ENCODE measurements at places on chromosomes 5 and 9.

- DNase-seq, result no peak
Observed at GRCh38 chr5:97037819-97038218, 101.9 kb downstream of the LNPEP start.

DNA sequence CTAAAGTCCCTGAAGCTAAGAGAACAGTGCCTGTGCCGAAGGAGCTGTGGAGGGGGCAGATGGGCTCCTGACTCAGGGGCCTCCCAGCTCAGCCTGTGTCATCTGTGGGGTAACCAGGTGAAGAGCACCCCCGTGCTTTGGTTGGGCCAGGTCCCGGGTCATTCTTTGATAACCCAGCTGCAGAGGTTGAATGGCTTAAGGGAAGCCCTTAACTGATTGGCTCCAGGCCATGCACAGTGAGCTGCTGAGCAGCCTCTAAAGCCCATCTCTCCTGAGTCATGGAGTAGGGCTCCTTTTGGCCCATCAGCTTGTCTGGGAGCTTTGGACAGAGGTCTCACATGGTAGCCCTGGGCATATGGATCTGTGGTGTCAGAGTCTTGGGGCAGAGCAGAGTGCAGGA lies 28.7 kb downstream of the COL27A1 start:
- peak; percentile 60 for DNase-seq

GRCh38 chr9:124271660-124272059 lies 13.9 kb downstream of the NEK6 start:
- DNase-seq, result no peak

DNA sequence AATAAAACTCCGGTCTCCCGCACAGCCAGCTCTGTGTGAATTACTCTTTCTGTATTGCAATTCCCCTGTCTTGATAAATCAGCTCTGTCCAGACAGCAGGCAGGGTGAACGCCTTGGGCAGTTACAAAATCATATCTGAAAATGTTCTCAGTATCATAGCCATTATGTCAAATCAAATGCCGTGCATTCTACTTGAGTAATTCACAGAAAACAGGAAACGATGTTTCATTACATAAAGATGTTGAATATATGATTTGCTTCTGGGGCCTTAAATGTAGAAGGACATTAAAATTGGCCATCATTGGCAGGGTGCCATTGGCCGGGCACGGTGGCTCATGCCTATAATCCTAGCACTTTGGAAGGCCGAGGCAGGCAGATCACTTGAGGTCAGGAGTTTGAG lies 8.5 kb downstream of the POLR3G start:
- no peak for DNase-seq

DNA sequence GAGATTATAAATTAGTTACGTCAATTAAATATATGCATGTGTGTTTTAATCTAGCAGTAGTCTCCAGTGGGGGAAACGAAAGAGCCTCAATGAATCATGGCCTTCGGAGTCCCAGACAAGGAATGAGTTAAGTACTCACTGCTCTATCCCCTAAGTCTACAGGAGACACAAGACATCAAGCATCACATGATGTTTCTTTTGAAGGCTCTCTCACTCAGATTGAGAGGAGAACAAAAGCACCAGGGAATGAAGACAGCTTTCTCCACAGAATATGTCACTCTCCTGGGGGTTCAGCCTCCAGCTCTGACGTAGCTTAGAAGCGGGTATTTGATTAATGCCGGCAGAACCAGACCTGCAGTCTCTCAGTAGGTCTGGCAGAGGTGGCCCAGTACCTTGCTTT lies 381.4 kb downstream of the ACTL7B start:
- DNase-seq, result peak; percentile 50

GRCh38 chr5:93425096-93425495 lies 155.9 kb downstream of the NR2F1-AS1 start:
- DNase-seq, result peak; percentile 27

GRCh38 chr9:21560281-21560745 lies 78.2 kb upstream of the IFNE start:
- no peak for DNase-seq

DNA sequence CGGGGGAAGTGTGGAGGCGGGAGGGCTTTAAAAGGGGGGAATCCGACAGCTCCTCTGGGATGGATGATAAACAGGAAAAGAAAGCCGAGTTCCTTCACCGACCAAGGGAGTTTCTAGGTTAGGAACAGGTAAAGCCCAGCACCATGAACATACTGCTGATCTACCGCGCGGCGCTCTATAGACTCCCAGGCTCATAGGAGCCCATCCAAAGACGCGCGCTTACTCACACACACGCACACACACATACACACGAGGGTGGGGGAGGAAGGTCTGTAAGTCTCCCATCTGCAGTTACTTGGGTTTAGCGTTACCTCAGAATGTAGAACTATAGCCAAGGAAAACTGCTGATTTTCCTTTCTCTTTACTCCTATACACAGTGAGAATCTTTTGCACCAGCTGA lies 2.6 kb upstream of the GABRB2 start:
- peak; percentile 10 for DNase-seq

GRCh38 chr9:92634712-92635605 lies 35.0 kb downstream of the IPPK start:
- DNase-seq, result peak; percentile 41

GRCh38 chr9:17171309-17172094 lies 36.7 kb downstream of the CNTLN start:
- DNase-seq, result no peak

DNA sequence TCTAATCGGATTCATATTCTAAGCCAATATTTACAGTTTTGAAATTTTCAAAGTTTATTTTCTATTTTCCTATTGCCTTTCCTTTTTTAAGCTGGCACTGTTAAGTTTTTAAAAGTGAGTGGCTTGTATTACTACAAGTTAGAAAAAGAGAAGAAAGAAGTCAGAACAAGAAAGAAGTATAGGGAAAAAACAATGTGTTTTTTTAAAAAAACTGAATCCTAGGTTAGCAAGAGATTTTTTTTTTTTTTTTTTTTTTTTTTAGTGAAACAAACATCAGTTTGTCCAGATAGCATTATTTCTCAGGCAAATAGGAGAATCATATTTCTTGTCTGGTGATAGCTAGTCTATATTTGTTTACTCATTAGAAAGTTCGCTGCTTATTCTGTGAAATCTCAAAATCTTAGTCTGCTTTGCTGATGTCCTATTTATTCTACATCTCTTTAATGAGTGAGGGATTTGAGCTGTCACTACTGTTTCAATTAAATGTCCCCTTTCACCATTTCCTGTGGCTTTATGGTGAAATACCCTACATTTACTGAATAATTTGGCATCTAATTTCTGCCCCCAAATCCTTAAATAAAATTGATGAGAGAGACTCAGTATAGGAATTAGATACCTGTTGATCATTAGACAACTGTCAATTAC lies 19.1 kb upstream of the LMNB1 start:
- DNase-seq, result no peak

DNA sequence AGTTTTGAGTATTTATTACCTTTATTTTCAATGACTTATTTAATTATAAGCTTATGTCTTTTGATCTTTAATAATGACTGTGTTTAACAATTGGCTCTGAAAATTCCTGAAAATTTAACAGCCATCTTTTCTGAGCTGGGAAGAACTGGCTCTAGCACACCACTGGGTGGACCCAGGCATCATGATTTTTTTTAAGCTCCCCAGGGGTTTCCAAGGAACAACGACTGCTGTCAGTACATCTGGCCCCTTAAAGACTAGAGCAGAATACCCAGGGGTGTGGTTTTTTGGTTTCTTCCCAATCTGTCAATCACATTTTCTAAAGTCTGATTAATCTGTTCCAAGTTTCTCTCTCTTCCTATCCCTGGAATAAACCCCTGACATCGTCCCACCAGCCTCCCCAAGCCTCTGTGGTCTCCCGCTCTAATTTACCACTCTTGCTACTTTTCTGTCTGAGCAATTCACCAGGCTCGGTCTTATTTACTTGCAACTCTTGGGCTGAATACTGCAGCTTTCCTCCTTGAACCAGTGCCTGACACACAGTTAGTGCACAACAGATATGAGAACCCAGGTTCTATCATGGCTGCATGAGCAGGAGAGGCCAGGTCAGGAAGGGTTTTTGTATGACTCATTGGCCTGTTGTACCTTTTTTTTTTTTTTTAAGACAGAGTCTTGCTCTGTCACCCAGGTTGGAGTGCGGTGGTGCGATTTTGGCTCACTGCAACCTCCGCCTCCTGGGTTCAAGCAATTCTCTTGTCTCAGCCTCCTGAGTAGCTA lies 321.9 kb downstream of the ZSWIM6 start:
- no peak for DNase-seq

GRCh38 chr5:4206127-4206526 lies 610.5 kb downstream of the IRX1 start:
- DNase-seq, result no peak

DNA sequence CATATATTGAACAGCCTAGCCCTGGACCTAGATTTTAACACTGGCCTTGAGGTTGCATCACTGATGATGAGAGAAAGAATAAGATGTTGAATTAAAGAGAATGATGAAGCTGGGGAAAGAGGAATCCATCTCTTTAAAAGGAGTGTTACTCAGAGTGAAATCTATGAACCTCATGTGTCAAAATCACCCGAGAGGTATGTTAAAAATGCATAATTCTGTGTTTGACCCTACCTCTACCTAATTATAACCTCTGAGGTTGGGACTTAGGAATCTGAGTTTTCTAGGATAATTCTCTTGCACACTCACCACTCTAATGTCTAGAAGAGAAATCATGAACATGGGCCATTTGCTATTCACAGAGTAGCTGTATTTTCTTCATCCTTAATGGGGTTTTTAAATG lies 479.4 kb downstream of the ENC1 start:
- peak; percentile 36 for DNase-seq

DNA sequence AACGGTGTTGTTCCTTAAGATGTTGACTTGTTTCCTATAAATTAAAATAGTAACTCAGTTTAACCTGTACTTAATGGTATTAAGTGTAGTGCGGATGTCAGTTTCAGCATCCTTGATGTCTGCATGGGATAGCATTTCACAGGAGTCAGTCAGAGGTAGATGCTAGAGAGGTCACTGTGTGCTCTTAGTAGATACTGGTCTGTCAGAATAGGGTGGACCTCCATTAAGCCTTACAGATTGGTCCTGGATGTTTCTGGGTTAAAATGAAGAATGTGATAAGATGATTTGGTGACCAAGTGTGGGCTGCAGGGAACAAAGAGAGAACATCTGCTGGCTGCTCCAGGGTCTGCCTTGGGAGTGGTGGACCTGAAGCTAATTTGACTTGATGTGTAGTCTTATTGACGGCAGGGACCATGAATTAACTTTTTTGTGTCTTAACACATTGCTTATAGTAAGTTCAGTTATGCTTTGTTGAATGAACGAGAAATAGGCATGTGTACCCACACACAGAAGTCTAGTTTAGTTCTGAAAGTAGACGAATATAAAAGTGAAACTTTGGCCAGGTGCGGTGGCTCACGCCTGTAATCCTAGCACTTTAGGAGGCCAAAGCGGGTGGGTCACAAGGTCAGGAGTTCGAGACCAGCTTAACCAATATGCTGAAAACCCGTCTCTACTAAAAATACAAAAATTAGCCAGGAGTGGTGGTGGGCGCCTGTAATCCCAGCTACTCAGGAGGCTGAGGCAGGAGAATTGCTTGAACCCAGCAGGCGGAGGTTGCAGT lies 12.5 kb downstream of the RAB24 start:
- DNase-seq, result no peak

GRCh38 chr5:149761461-149761860 lies 31.4 kb downstream of the PPARGC1B start:
- DNase-seq, result no peak

DNA sequence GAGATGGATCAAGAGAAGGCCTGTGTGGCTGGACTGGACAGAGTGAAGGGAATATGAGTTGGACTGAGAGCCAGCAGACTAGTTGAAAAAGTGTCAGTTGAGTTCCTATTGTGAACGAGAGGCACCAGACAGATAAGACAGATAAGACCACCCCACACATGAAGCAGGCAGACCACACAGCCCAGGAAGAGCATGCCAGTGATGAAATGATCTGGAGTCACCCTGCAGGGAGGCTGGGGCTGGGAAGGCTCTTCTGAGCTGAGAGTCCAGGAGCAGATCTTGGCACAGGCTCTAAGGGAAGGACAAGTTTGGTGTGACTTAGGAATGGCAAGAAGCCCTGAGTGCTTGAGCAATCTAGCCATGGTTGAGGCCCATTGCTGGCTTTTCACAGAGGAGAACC lies 10.6 kb upstream of the SLC25A48 start:
- no peak for DNase-seq

- no peak for DNase-seq
Observed at GRCh38 chr5:122940890-122941289, 95.5 kb downstream of the SNX24 start.

- DNase-seq, result no peak
Observed at GRCh38 chr9:114202849-114203248, 47.5 kb downstream of the COL27A1 start.

DNA sequence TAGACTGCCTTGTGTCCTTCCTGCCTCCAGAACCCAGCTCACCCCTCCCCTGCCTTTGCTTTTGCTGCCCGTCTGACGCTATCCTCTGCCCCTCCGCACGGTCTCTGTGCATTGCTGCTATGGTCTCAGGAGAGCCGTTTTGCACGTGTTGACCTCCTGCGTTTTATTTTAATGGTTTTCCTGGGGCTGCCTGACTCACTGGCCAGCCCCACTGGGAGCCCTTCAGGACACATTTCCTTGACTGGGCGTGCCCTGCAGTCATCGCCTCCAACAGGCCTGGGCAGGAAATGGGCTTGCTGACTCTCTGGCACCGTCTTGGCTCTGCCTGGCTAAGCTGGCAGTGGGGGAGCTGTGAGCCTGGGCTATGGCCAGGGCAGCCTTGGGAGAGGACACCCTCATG lies 17.9 kb upstream of the ASS1 start:
- peak; percentile 42 for DNase-seq

All from astrocyte (in vitro differentiated cells and primary cell).